IMR-90 (cell line): ENCODE measurements at places on chromosomes 4 and X. TPM values are rescaled to one million over a fixed set of nuclear protein-coding genes. Genes with fewer than 3 reads are reported as not detected.
A peak's percentile ranks its signal among the peaks of the same experiment; 100 is the strongest.

DNA sequence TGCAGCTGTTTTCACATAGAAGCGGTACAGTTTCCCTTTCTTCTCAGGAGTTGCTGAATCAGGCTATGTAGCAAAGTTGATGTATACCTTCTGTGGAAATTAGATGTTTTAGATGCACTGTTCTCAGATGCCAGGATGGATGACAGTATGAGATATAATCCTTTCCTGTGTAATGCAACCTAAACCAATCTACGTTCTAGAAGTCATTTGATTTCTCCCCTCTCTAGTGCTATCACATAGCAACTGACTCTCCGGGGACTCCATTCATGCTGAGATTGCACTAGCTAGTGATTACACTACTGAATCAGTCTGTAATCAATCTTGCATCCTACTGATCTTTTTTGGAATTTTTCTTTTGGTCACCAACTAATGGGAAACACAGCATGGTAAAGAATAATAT, 1881.7 kb downstream of the PCDH7 start:
- no peak overlapping the region for H3K4me3 ChIP-seq
- H3K36me3 ChIP-seq, result no peaks in the 10 kb centered on the region
- H3K4me1 ChIP-seq, result no peaks in the 10 kb centered on the region
- H3K27me3 ChIP-seq, result no peaks in the 10 kb centered on the region

Gene CA5B
- 4.7 and 5.4 TPM in 2 replicates for total RNA-seq

DNA sequence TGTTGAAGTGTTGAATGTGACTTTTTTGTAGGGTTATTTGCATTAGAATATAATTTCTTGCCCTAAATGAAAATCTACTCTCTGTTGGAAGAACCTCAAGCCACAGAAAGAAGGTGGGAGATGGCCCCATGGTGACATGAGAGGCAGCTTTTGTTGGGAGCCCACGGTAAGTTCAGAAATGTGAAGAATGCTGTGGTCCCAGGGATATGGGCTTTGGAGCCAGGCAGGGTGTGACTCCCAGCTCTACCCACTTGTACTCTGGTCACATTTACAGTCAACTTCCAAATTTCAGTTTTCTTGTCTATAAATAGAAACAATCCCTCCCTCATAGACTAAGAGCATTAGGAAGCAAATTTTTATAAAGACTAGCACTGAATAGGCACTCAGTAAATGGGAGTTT, 177.8 kb downstream of the RAB28 start:
- H3K27ac ChIP-seq, result no peak overlapping the region
- H3K27me3 ChIP-seq, result no peaks in the 10 kb centered on the region
- H3K36me3 ChIP-seq, result no peaks in the 10 kb centered on the region
- no peak overlapping the region for H3K4me3 ChIP-seq

DNA sequence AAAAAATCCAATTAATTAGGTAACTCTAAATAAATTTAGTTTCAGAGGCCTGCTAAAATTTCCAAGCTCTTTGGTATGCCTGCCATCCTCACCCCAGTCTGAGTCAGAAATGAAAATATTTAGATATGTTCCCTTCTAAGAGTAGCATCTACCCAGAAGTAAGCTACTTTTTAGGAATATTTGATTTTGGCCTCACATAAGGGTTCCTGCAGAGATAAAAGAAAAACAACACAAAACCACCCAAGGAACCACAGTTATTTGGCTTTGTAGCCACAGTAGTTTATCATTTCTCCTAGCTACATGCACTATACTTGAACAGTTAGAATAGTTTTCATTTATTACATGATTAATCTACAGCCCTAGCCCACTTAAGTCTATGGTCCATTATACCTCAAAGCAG, 192.6 kb upstream of the FAM241A start:
- H3K4me1 ChIP-seq, result no peaks in the 10 kb centered on the region
- H3K36me3 ChIP-seq, result no peaks in the 10 kb centered on the region
- H3K27ac ChIP-seq, result no peak overlapping the region
- DNase-seq, result no peak
- H3K27me3 ChIP-seq, result no peaks in the 10 kb centered on the region

GRCh38 chr4:74618659-74619058, 173.7 kb downstream of the AREG start:
- DNase-seq, result peak; percentile 45
- H3K27ac ChIP-seq, result no peak overlapping the region; the same call in 1 of the 2 replicates
- H3K4me1 ChIP-seq, result peaks cover 6% of the 10 kb centered on the region
- peaks cover 9% of the 10 kb centered on the region for H3K27me3 ChIP-seq
- H3K36me3 ChIP-seq, result no peaks in the 10 kb centered on the region
- H3K4me3 ChIP-seq, result no peak overlapping the region

GRCh38 chrX:11567528-11568220, 98.0 kb downstream of the ARHGAP6 start:
- no peaks in the 10 kb centered on the region for H3K27me3 ChIP-seq
- DNase-seq, result no peak
- H3K4me1 ChIP-seq, result no peaks in the 10 kb centered on the region
- no peak overlapping the region for H3K4me3 ChIP-seq
- no peak overlapping the region for H3K27ac ChIP-seq

Gene LPAR4
- 0.28 TPM in 1 of 2 replicates, not detected in the other for total RNA-seq

Gene CLCN5
- 5.8 and 5.9 TPM in 2 replicates for total RNA-seq
